ENCODE measurements at places on chromosomes 2 and 18.

DNA sequence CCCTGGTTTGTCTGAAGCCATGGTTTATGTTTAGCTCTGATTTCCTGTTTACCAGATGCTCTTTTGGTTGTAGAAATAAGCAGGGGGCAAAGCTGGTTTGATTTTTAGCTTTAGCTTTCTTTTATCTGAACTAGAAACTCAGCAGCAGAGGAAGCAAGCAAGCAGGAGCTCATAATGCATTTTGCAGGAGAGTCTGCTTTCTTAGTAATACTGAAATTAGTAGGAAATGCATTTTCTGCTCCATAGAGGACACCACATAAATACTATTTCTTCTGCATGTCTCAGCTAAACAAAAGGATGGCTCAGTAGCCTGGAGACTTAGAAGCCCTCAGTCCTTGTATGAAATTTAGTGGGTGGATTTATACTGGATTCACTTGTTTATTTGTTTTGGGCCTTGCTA, 23.1 kb downstream of the DGUOK start:
- DNase-seq, result no peak

DNA sequence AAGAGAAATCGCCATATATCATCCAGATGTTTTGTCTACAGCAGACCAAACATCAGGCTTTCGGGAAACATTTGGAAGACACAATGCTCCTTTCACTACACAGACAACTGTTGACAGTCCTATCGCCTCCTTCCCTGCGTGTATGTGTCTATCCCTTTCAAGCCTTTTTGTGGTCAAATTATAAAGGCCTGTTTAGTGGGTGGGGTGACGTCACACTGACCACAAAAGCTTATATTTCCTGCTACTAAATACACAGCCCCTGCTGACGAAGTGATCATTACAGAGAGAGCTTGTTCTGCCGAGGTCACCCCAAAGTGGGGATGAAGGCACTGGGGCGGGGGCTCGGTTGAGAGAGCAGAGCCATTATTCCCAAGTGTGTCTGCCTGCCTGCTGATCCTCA, 302.7 kb upstream of the TNP1 start:
- DNase-seq, result peak; percentile 59

- DNase-seq, result no peak
Measured at GRCh38 chr2:30653847-30654246, 153.4 kb downstream of the CAPN13 start.

DNA sequence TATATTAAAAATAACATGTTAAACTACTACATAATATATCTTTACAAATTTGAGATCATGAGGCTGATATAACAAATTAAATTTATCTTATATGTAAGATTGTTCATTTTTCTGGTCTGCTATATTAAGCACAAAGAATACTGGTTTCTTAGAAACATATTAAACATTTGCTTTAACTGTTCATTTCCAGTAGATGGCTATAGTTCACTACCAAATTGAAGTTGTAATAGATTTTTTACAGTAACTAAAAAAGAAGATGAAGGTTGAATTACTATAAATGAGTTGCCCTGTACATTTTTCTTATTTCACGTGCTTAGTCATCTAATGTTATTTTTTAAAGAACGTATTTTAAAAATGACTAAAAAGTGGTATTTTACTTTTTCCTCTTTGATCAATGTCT, 57.0 kb downstream of the ZNF407 start:
- DNase-seq, result no peak

DNA sequence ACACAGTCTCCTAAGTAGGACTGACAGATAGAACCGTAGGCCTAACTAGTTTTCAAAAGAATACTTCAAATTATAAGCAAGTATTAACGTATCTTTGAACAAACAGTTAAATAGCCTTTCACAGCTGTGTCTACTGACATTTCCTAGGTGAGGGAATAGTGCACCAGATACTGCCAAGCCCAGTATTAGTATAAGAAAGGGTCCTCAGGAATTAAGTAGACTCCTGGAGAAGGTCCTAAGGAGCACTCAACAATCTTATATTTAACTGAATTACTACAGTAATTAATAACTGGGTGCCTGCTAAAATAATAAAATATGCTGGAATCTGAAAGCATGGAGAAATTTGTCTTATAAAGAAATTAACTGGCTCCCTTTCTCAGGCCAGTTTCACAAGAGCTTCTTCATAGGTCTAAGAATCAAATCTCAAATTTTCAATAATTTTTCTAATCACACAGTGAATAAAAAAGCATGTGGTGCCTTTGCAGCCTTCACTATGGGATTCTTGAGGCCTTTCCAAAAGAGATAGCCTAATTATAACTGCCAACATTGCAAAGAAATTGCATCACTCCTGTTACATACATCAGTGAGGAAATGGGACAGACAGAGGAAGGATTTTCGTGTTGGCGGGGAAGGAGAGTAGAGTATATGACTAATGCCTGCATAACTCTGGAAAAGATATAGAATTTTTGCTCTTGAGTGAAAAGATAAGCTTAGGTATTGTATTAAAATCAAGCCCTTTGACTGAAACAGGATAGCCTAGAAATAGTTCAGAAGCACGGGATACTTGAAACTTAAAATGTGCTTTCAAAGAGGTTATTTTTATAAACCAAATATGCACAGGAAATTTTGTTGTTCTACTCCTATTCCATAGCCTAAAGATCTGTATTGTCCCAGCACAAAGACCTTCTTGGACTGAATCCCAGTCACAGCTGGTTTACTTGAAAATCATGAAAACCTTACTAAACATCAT, 228.6 kb upstream of the STK17B start:
- peak; percentile 38 for DNase-seq

GRCh38 chr2:67018301-67018700, 378.8 kb upstream of the ETAA1 start:
- DNase-seq, result no peak

- no peak for DNase-seq
Measured at GRCh38 chr2:238378230-238379095, 48.3 kb upstream of the ASB1 start.

DNA sequence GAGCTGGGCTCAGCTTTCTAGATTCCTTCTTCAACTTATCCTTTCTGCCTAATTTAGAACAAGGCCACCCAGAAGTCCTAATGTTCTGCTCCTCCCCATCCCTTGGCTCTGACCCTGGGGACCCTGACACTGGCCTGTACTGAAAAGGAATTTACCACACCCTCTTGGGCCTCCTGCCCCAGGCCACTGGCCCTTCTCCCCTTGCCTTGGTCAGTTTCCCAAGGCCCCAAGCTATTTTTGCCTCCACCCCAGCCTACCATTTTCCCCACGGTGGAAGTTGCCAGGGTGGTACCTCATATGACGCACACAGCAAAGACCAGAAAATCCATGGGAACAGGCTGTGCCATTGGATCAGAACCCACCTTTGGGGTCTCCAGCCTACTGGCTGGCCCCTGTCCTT, 72.1 kb downstream of the ZBTB7C start:
- DNase-seq, result no peak

DNA sequence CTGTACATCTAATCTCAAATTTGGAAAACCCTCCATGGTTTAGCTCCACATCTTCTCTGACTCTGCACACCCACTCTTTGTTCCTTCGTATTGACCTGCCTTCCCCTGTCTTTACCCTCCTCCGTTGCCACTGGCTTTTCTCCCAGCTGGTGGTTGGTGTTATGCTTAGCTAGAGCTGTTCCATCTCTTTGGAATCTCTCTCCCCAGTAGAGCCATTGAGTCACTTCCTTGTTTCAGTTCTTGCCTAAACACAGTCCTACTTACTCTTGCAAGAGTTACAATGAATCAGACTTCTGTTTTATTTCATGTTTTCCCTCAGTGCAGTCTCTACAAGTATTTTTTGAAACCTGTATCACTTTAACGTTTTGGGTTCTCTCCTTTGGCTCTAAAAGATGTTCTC, 263.9 kb downstream of the LTBP1 start:
- DNase-seq, result no peak

- no peak for DNase-seq
Measured at GRCh38 chr2:223319601-223320000, 267.6 kb downstream of the KCNE4 start.

DNA sequence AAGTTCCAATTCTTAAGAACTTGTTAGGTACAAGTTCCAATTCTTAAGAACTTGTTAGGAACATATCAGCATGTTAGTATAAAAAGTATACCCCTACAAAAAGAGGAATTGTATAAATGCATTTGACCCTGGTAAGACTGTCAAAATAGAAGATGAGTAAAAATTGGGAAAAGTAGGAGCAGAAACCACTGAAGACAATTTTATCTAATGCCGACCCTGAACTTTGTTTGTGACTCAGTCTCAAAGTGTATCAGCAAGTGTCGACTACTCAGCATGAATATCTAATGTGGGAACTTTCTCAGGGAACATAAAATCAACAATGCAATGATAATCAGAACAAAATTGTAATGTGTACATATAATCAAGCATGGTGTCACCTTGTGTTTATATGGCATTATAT, 583 bp upstream of the CD226 start:
- no peak for DNase-seq

GRCh38 chr2:110784047-110784631, 51.8 kb downstream of the ACOXL start:
- DNase-seq, result no peak

GRCh38 chr18:35451032-35451431, 46.7 kb downstream of the INO80C start:
- no peak for DNase-seq

DNA sequence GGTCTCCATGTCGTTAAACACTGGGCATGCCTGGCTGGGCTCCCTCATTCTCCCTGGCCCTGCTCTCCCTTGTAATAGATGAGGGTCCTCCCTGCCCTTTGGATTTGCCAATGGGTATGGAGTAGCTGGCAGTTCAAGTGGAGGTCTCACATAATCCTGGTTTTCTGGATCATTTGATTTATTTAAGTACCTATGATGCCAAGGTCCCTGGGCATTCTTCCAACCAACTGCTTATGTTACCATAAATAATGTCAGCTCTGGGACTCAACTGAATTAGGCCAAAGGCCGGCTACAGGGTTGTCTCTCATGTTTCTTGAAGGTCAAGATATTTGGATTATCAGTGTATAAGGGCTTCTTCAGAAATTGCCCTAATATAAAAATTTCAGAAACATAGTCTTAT, 104.9 kb upstream of the LYPD6 start:
- no peak for DNase-seq

Data from right hindlimb (tissue), 1 donor.